Camera-type eye (tissue), 1 donor: ENCODE measurements at places on chromosomes 5 and 9. TPM values are rescaled to one million over a fixed set of nuclear protein-coding genes. Genes with fewer than 3 reads are reported as not detected.

Gene NTRK2
- total RNA-seq = 70.8 TPM

Gene FIBCD1
- 10.2 TPM for total RNA-seq

Gene SPATA31C1
- total RNA-seq = not detected

Gene SPACA9
- total RNA-seq = 2.8 TPM

Gene EIF4E1B
- 0.55 TPM for total RNA-seq

Gene SSNA1
- 51.1 TPM for total RNA-seq

Gene IER5L
- total RNA-seq = 11.9 TPM

Gene LCN2
- total RNA-seq = 21.4 TPM

Gene OLFML2A
- total RNA-seq = 62.5 TPM

Gene PPP6C
- total RNA-seq = 24.1 TPM

Gene SYK
- 5.9 TPM for total RNA-seq

Gene NOXA1
- total RNA-seq = 4.2 TPM

Gene CDC20B
- 0.38 TPM for total RNA-seq

Gene MXD3
- total RNA-seq = 14.5 TPM

Gene TNFSF15
- 1.0 TPM for total RNA-seq

Gene DDX4
- not detected for total RNA-seq

Gene NUTM2G
- not detected for total RNA-seq

Gene ANKRD34B
- not detected for total RNA-seq

Gene C9orf78
- total RNA-seq = 57.0 TPM

Gene LPAR1
- 50.1 TPM for total RNA-seq

Gene FRMPD1
- total RNA-seq = 34.9 TPM

Gene TAF11L10
- total RNA-seq = not detected

Gene FOXD4L3
- not detected for total RNA-seq

Gene MELK
- total RNA-seq = 9.2 TPM

Gene SLC34A3
- total RNA-seq = not detected
